GM23338 (cell line): ENCODE measurements at places on chromosomes 2 and 18. TPM values are rescaled to one million over a fixed set of nuclear protein-coding genes. Genes with fewer than 3 reads are reported as not detected.

The ATP6V1C2 gene
- 1.5 and 2.1 TPM in 2 replicates for polyA plus RNA-seq

The LAMA3 gene
- polyA plus RNA-seq = 3.3 and 3.9 TPM in 2 replicates

The TDRD15 gene
- 0.10 TPM in 1 of 2 replicates, not detected in the other for polyA plus RNA-seq

The RAD51AP2 gene
- 0.16 and 0.23 TPM in 2 replicates for polyA plus RNA-seq

The CAPN14 gene
- polyA plus RNA-seq = 0.15 TPM in 1 of 2 replicates, not detected in the other

The AMER3 gene
- polyA plus RNA-seq = 0.05 TPM in 1 of 2 replicates, not detected in the other

The ZNF892 gene
- 2.2 and 2.7 TPM in 2 replicates for polyA plus RNA-seq

The LAMA1 gene
- polyA plus RNA-seq = 14.8 and 15.9 TPM in 2 replicates

The OXER1 gene
- polyA plus RNA-seq = 1.2 and 1.5 TPM in 2 replicates

DNA sequence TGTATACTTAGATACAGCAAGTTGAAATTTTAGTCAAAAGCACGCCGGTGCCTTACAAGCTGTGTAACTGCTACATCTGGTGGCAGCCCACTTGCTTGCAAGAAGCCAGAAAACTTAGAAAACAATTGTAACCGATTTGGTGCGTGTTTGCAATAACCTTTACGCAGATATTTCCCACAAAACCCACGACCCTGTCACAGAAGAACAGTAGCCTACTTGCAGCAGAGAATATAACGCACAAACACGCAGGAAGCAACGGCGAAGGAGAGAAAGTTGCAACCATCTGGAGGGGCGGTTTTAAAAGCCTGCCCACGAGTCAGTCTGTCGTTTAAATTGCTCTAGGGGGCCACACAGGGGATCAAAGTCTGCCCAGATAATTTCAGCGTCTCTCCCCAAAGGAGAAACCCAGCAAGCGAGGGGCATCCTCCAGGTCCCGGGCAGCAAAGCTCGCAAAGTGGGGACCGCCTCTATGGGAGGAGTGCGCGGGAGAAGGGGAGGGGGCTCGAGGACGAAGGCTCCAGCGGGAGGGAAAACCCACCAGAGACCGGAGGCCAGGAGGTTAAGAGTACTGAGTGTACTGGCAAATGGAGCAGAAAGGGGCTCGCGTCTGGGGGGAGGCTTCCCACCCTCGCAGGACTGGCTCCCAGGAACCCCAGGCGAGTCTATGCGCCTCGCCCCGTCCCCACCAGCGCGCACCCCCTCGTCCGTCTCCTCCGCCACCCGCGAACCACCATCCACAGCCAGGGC lies 1.1 kb downstream of the TLK1 start:
- H3K4me3 ChIP-seq = peak overlapping the region; percentile 92
- peak overlapping the region; percentile 92 for H3K27ac ChIP-seq
- no peaks in the 10 kb centered on the region for H3K27me3 ChIP-seq
- no peaks in the 10 kb centered on the region for H3K36me3 ChIP-seq
- peak; percentile 61 for DNase-seq

GRCh38 chr18:12468445-12468844 lies 60.7 kb downstream of the PRELID3A start:
- no peaks in the 10 kb centered on the region for H3K4me1 ChIP-seq
- H3K4me3 ChIP-seq = no peak overlapping the region
- DNase-seq = no peak
- H3K36me3 ChIP-seq = no peaks in the 10 kb centered on the region
- no peaks in the 10 kb centered on the region for H3K27me3 ChIP-seq
- peak overlapping the region; percentile 50; the same call in 1 of the 2 replicates for H3K27ac ChIP-seq

DNA sequence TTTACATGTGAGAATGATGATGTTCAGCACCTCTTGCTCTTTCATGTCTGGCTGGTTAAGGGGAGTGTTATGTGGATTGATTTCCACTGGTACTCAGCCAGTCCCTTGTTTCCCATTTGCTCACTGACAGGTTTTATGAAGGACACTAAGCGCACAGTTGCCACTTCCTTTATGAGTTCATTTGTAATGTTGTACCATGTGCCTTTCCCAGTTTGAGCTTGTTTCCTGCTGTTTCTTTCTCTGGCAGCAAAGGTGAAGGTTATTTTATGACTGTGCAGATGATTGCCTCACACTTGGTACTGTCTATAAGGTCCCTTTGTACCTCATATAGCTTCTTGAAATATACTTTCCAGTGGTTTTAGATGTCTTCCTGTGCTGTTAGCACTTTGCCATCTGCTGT lies 1700.5 kb upstream of the TMEFF2 start:
- H3K4me1 ChIP-seq = no peaks in the 10 kb centered on the region
- no peaks in the 10 kb centered on the region for H3K36me3 ChIP-seq
- DNase-seq = no peak
- H3K27ac ChIP-seq = no peak overlapping the region
- no peaks in the 10 kb centered on the region for H3K27me3 ChIP-seq

GRCh38 chr2:36382472-36382871 lies 26.9 kb downstream of the CRIM1 start:
- peaks cover 82% of the 10 kb centered on the region for H3K4me1 ChIP-seq
- no peaks in the 10 kb centered on the region for H3K36me3 ChIP-seq
- H3K4me3 ChIP-seq = no peak overlapping the region
- H3K27me3 ChIP-seq = no peaks in the 10 kb centered on the region
- peak overlapping the region; percentile 34 for H3K27ac ChIP-seq

DNA sequence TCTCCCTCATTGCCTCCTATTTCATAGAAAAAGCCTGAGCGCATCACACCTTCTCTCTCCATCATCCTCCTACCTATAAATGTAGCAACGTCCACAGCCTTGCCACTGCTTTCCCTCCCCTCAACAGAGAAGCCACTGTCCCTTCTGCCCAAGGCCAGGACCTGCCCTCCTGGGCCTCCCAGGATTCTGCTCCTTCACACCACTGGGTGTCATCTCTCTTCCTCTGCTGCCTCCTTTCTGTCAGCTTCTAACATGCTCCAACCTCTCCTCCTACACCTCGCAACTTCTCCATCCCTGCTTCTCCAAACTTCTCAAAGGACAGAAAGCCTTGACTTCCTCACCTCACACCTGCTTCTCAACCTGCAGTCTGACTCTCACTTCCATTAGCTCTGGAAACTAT lies 21.2 kb upstream of the ME2 start:
- no peaks in the 10 kb centered on the region for H3K36me3 ChIP-seq
- no peaks in the 10 kb centered on the region for H3K4me1 ChIP-seq
- no peak for DNase-seq

GRCh38 chr18:985212-985661 lies 80.6 kb downstream of the ADCYAP1 start:
- no peak overlapping the region for H3K27ac ChIP-seq
- H3K27me3 ChIP-seq = no peaks in the 10 kb centered on the region
- H3K36me3 ChIP-seq = no peaks in the 10 kb centered on the region
- peak; percentile 68 for DNase-seq

- no peak for DNase-seq
- H3K4me1 ChIP-seq = no peaks in the 10 kb centered on the region
- no peaks in the 10 kb centered on the region for H3K27me3 ChIP-seq
- no peak overlapping the region for H3K4me3 ChIP-seq
- no peak overlapping the region for H3K27ac ChIP-seq
These were observed 206.5 kb upstream of the ZSWIM2 start for GRCh38 chr2:187055463-187055862.

DNA sequence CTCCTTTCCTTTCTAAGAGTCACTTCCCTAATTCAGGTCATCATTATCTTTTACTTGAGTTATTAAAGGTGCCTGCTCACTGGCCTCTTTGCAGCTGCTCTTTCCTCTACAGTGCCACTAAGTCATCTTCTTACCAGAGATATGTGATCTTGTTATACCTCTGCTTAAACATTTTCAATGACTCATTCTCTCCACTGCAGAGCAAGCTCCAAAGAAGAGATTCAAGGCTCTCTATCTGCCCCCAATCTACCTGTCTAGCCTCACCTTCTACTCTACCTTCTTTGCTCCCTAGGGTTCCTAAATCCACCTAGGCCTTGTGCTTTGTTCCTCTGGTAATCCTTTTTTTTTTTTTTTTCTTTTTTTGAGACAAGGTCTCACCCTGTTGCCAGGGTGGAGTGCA lies 3.1 kb downstream of the ARHGEF33 start:
- H3K27me3 ChIP-seq = no peaks in the 10 kb centered on the region
- H3K4me3 ChIP-seq = no peak overlapping the region
- H3K36me3 ChIP-seq = no peaks in the 10 kb centered on the region
- DNase-seq = no peak
- H3K27ac ChIP-seq = no peak overlapping the region

- DNase-seq = peak; percentile 41
- H3K36me3 ChIP-seq = no peaks in the 10 kb centered on the region
- peak overlapping the region; percentile 65 for H3K4me3 ChIP-seq
- H3K27me3 ChIP-seq = no peaks in the 10 kb centered on the region
- no peak overlapping the region for H3K27ac ChIP-seq
These were observed 646 bp downstream of the PHLPP1 start for GRCh38 chr18:62715759-62716615.

DNA sequence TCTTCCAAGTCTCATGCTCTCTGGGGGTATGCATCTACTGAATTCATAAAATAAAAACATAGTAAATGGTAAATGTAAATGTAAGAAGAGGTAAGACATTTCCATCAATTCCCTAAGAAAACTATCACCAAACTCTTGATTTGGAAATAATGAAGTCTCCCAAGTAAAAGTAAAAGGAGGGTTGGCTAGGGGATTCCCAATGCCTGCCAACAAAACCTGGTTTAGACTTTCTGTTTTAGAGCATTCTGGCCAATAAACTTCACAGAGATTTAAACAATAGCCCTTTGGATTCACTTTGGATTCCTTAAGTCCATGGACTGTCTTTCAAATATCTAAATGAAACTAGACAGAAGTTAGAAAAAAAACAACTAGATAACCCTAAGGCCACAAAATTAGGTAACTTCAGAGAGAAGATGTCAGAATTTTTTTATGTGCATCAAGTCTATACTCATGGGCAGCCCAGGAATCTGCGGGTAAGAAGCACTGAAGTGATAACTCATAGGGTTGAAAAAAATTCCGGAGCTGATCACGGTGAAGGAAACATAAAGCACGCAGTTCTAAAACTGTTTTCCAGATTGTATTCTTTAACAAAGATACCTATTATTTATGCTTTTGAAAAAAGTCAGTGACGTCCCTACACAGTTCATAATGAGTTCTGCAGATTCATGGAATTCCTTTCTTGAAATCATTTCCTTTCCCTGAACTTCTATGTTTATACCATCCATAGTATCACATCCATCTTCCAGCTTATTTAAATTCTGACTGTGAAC lies 263.6 kb downstream of the AFF3 start:
- no peaks in the 10 kb centered on the region for H3K27me3 ChIP-seq
- H3K4me3 ChIP-seq = no peak overlapping the region
- H3K36me3 ChIP-seq = no peaks in the 10 kb centered on the region
- no peak overlapping the region for H3K27ac ChIP-seq
- peaks cover 9% of the 10 kb centered on the region; the same call in 1 of the 2 replicates for H3K4me1 ChIP-seq

GRCh38 chr2:30677861-30678385 lies 129.3 kb downstream of the CAPN13 start:
- H3K4me3 ChIP-seq = no peak overlapping the region
- H3K27me3 ChIP-seq = no peaks in the 10 kb centered on the region
- no peak overlapping the region for H3K27ac ChIP-seq
- no peak for DNase-seq
- H3K36me3 ChIP-seq = no peaks in the 10 kb centered on the region

GRCh38 chr18:5429681-5430080 lies 114.1 kb downstream of the EPB41L3 start:
- no peak for DNase-seq
- no peak overlapping the region for H3K4me3 ChIP-seq
- H3K27ac ChIP-seq = no peak overlapping the region
- H3K36me3 ChIP-seq = no peaks in the 10 kb centered on the region
- H3K4me1 ChIP-seq = no peaks in the 10 kb centered on the region
- H3K27me3 ChIP-seq = no peaks in the 10 kb centered on the region

DNA sequence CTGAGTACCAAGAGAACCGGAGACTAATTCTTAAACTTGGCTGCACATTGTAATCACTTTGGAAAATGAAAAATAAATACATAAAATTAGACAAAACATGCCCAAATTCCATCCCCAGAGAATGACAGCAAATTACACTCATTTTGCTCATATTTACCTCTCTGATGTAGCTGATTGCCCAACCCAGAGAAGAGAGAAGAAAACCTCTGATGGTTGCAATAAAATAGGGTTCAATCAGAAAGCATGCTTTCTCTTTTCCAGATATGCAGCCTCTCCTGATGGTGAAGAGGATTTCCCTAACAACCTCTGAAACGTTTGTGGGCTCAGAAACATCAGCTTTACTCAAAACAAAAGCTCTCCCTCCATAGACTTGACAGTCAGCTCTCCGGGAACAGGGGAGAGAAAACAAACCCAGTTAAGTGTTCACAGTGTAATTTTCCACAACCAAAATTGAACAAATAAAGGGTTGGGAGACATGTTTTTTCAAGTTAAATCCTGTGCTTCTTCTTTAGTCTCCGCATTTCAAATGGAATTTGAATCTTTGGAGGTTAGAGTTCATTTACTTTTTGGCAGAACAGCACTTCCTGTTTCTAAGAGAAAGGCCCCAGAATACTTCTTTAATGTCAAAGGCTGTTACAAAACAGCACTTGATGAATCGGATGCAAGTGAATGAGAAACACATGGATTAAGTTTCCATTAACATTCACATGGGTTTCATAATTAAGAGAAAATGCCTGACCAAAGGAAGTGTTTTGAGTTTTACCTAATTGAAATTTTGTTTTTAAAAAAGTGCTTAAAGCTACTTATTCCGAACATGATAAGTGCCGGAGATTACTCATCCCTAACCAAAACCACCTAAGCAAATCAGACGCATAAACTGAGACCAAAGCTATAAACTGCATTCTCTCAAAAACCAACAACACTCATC lies 570.1 kb upstream of the SYT4 start:
- H3K27me3 ChIP-seq = no peaks in the 10 kb centered on the region
- DNase-seq = peak; percentile 14
- peaks cover 27% of the 10 kb centered on the region for H3K4me1 ChIP-seq
- H3K27ac ChIP-seq = no peak overlapping the region
- H3K4me3 ChIP-seq = no peak overlapping the region

DNA sequence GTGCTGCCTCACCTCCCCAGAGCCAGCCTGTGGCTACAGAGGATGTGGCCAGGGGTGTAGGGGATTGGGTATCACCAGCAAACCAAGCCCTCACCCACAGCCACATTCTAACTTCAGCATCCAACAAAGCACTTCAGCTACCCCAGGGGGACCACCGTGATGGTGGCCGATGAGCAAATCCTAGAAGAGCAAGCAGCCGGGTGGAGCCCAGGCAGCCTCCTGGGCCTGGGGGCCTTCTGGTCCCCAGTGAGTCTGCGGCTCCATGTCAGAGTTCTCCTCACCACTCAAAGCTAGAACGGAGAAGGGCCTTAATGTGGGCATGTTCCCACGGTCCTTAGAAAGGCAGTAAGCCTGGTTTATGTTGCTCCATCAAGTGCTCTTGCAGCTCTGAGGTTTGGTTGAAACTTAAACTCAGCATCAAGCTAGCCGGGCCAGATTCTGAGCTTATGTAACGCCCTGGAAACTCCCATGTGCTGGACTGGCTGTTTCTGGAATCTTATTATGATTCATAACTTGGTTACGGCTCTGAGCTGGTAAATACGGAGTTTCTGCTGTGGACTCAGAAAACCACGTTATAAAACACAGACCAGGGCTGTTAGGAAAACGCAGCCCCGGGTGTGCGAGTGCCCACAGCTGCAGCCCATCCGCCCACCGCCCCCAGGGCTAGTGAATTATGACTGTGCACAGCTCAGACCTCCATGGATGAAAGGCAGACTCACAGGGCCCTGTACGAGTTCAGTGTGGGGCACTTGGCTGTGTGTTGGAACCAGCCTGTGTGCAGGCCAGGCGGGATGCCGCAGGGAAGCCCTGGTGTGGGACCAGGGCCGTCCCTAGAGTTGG lies 99.8 kb downstream of the SEPTIN10 start:
- H3K36me3 ChIP-seq = no peaks in the 10 kb centered on the region
- H3K4me1 ChIP-seq = no peaks in the 10 kb centered on the region
- DNase-seq = no peak
- H3K4me3 ChIP-seq = no peak overlapping the region
- no peaks in the 10 kb centered on the region for H3K27me3 ChIP-seq
